ENCODE measurements at places on chromosomes 1 and 21. TPM values are rescaled to one million over a fixed set of nuclear protein-coding genes. Genes with fewer than 3 reads are reported as not detected.

The SMCP gene
- total RNA-seq, result not detected

The AMY1C gene
- not detected for total RNA-seq

The PRKCZ gene
- total RNA-seq, result 58.7 TPM

The CCDC28B gene
- total RNA-seq, result 34.2 TPM

The FMO3 gene
- total RNA-seq, result not detected

The KCND3 gene
- total RNA-seq, result 10.6 TPM

The TDRD5 gene
- 2.9 TPM for total RNA-seq

The SMYD3 gene
- total RNA-seq, result 32.2 TPM

The PTGER3 gene
- total RNA-seq, result 2.4 TPM
